ENCODE measurements at places on chromosomes 16 and 17.

- H3K27me3 ChIP-seq: peaks cover 13% of the 10 kb centered on the region
- ATAC-seq: peak; percentile 24
- H3K27ac ChIP-seq: peak within 1 kb of the TSS; percentile 26
- no peaks in the 10 kb centered on the region for H3K36me3 ChIP-seq
- H3K4me1 ChIP-seq: peaks cover 12% of the 10 kb centered on the region
Measured at GRCh38 chr17:78903101-78903779, at the start of gene CEP295NL. CEP295NL (minus strand) TSS chr17:78903201; CDS start chr17:78901828, 1,373 bp downstream.

DNA sequence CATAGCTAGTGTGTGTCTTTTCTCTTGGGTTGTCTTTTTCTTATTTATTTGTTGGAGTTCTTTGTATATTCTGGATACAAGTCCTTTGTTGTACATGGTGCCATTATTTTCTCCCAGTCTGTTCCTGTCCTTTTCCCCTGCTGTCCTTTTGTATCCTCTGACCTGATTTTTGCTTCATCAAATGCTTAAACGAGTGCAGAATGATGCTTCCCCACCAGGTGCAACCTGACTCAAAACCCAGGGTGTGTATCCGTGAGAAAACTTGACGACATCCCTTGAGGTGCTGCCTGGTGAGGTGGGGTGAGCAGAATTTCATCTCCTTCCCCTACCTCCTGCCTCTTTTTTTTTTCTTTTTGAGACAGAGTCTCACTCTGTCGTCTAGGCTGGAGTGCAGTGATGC is 88.6 kb downstream of the NTN1 start:
- no peak overlapping the region for H3K27ac ChIP-seq
- no peaks in the 10 kb centered on the region for H3K36me3 ChIP-seq
- H3K27me3 ChIP-seq: peaks cover 54% of the 10 kb centered on the region
- peaks cover under 1% of the 10 kb centered on the region for H3K4me1 ChIP-seq
- no peak for ATAC-seq
- no peak overlapping the region for H3K4me3 ChIP-seq

DNA sequence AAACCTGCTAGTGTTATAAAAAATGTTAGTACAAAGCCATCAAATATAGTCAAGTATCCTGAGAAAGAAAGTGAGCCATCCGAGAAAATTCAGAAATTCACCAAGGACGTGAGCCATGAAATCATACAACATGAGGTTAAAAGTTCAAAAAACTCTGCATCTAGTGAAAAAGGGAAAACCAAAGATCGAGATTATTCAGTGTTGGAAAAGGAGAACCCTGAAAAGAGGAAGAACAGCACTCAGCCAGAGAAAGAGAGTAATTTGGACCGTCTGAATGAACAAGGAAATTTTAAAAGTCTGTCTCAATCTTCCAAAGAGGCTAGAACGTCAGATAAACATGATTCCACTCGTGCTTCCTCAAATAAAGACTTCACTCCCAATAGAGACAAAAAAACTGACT is 31.7 kb downstream of the RBBP6 start:
- ATAC-seq: no peak
- no peak overlapping the region for H3K27ac ChIP-seq
- H3K4me3 ChIP-seq: no peak overlapping the region
- H3K27me3 ChIP-seq: no peaks in the 10 kb centered on the region
- H3K4me1 ChIP-seq: no peaks in the 10 kb centered on the region

DNA sequence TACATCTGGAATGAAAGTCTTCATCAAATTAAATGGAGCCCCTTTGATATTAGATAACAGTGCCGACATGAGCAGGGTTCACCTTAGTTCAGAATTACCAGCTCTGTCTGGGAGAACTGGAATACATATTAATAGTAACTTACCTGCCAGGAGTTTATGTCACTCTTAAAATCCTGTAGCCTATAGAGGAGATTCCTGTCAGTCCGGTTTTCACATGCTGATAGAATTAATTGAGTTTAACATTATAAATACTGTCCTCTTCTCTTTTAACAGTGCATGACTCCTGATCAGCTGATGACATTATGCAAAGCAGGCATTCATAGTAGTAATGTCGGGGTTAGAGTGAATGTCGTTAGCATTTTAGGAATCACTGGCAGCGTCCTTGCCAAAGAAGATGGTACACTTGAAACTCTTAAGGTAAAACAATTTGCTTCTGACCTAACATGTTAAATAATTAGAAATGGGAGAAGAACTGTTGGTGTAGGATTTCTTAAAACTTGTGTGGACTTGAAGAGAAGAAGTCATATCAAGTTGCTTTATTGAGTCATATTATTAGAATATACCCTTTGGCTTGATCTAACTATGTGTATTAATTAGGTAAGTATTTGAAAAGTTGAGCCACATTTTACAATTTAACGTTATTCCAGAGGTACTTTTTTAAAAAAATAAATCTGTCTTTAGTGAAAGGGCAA is 34.3 kb downstream of the HEATR3 start:
- H3K4me1 ChIP-seq: no peaks in the 10 kb centered on the region
- H3K27ac ChIP-seq: no peak overlapping the region

GRCh38 chr16:14669776-14670175 is 24.3 kb downstream of the PLA2G10 start:
- no peak overlapping the region for H3K4me3 ChIP-seq
- H3K36me3 ChIP-seq: peaks cover 45% of the 10 kb centered on the region
- H3K4me1 ChIP-seq: peaks cover 17% of the 10 kb centered on the region
- H3K27ac ChIP-seq: no peak overlapping the region

DNA sequence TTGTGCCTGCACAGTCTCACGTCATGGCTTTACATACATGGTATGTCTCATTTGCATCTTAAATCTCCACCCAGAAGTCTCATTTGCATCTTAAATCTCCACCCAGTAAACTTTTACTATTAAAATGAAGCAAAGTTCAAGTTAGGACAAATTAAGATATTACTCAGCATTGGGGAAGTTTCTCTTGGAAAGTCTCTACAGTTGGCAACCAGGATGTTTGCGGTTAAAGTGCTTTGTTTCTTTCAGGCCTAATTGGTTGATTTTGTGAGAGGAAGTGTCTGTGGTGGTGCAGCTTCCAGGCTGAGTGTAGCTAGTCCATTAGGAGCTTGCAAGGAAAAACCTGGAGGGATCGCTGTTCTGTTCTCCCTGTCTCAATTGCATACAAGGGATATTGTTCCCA is 1373.3 kb upstream of the GOT2 start:
- no peaks in the 10 kb centered on the region for H3K36me3 ChIP-seq
- H3K27ac ChIP-seq: no peak overlapping the region
- no peak for ATAC-seq
- H3K4me3 ChIP-seq: no peak overlapping the region

DNA sequence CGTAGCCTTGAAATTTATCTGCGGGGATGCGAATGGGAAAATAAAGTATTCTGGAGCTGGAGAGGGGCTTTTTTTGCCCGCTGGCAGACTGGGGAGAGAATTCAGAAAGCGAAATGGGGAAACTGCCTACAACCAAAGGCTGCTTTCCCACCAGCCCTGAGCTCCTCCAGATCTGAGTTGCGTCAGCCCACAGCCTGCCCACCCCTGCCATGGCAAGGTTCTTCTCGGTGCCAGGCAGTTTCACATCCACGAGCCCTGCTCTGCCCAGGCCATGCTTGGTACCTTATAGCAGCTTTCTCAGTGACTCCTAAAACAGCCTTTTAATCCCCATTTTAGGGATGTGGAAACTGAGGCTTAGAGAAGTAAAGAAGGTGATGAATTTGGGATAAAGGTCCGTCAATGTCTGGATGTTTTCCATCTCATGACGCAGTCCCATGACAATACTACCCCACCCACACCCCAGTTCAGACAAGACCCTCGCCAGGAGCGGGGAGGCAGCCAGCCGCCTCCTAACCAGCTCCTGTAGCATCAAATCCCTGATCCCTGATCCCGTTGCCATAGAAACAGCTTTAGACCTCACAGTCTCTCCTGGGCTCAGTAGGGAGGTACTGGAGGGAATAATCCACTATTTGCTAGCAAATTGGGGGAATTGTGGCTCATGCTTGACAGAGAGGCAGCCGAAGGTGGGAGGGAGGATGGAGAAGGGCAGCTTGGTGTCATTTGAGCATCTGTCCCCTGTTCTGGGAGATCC is 113.5 kb downstream of the MGAT5B start:
- H3K36me3 ChIP-seq: peaks cover 6% of the 10 kb centered on the region
- H3K27me3 ChIP-seq: peaks cover 47% of the 10 kb centered on the region
- peaks cover 7% of the 10 kb centered on the region for H3K4me1 ChIP-seq
- no peak overlapping the region for H3K27ac ChIP-seq

- no peak overlapping the region for H3K4me3 ChIP-seq
- H3K36me3 ChIP-seq: no peaks in the 10 kb centered on the region
Measured at GRCh38 chr17:9228408-9229159, 207.3 kb downstream of the NTN1 start.

DNA sequence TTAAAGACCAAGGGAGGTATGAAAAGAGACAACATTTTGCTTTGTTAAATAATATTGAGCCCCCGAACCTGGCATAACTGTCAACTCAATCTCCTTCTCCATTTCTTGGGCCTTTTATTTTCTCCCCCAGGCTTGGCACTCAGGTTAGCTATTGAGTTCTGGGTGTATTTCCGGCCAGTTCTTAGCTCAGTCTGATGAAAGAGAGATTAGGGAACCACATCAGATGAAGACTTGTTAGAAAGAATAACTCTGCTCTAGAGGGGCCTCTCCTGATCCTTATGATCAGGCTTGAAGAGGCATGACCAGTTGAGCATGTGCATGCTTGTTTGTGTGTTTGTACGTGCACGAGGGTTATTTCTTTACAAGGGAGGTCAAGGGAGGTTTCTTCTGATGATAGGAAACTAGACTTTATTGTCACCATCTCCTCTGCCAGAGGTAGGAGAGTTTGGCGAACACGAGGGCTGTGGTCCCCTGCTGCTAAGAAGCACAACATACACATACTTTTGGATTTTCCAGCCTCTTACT is 29.2 kb upstream of the HS3ST2 start:
- no peak overlapping the region for H3K27ac ChIP-seq
- H3K4me1 ChIP-seq: peaks cover 4% of the 10 kb centered on the region
- ATAC-seq: no peak
- no peaks in the 10 kb centered on the region for H3K36me3 ChIP-seq
- no peak overlapping the region for H3K4me3 ChIP-seq
- peaks cover 18% of the 10 kb centered on the region for H3K27me3 ChIP-seq

- H3K4me3 ChIP-seq: no peak overlapping the region
- no peaks in the 10 kb centered on the region for H3K27me3 ChIP-seq
- peaks cover 31% of the 10 kb centered on the region for H3K36me3 ChIP-seq
- ATAC-seq: no peak
- peaks cover 57% of the 10 kb centered on the region for H3K4me1 ChIP-seq
Measured at GRCh38 chr16:28196387-28196987, 15.3 kb downstream of the XPO6 start.

GRCh38 chr16:53892155-53892554 is 188.2 kb downstream of the FTO start:
- no peak overlapping the region for H3K4me3 ChIP-seq
- ATAC-seq: no peak
- H3K27ac ChIP-seq: no peak overlapping the region
- no peaks in the 10 kb centered on the region for H3K27me3 ChIP-seq
- H3K36me3 ChIP-seq: peaks cover 25% of the 10 kb centered on the region

- peak overlapping the region; percentile 67 for H3K4me3 ChIP-seq
- H3K4me1 ChIP-seq: peaks cover 12% of the 10 kb centered on the region
- H3K36me3 ChIP-seq: no peaks in the 10 kb centered on the region
- no peak for ATAC-seq
- peaks cover 8% of the 10 kb centered on the region for H3K27me3 ChIP-seq
Measured at GRCh38 chr17:43918026-43918389, 10.7 kb upstream of the MPP2 start.

DNA sequence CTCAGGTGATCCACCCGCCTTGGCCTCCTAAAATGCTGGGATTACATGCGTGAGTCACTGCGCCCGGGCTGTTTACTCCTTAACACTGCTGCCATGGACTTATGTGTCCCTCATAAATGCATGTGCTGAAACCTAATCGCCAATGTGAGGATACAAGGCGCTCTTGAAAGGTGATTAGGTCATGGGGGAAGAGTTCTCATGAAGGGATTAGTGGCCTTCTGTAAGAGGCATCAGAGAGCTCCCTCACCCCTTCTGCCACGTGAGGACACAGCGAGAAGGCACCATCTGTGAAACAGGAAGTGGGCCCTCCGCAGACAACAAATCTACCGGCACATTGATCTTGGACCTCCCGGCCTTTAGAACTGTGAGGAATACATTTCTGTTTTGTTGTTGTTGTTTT is 19.1 kb downstream of the ITPRIPL2 start:
- H3K4me3 ChIP-seq: peak overlapping the region; percentile 54
- no peaks in the 10 kb centered on the region for H3K27me3 ChIP-seq
- peak overlapping the region; percentile 53 for H3K27ac ChIP-seq
- H3K4me1 ChIP-seq: peaks cover 53% of the 10 kb centered on the region
- peak; percentile 61 for ATAC-seq

- ATAC-seq: no peak
- H3K27me3 ChIP-seq: no peaks in the 10 kb centered on the region
- H3K4me3 ChIP-seq: no peak overlapping the region
Measured at GRCh38 chr17:15031975-15032374, 233.2 kb downstream of the PMP22 start.

DNA sequence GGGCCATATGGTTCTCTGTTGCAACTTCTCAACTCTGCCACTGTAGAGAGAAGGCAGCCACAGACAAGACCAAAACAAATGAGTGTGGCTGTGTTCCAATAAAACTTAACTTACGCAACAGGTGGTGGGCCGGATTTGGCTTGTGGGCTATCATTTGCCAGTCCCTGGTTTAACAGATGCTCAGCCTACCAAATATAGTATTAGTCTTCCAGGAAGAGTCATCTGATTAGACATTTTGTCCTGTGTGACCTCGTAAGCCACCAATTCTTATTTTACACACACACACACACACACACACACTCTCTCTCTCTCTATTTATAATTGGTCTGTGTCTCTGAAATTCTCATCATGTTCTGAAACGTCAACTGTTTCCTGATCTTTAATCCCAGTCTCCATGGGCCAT is 245.9 kb downstream of the XYLT1 start:
- H3K27ac ChIP-seq: no peak overlapping the region
- H3K36me3 ChIP-seq: peaks cover 44% of the 10 kb centered on the region
- no peaks in the 10 kb centered on the region for H3K27me3 ChIP-seq
- H3K4me1 ChIP-seq: peaks cover 27% of the 10 kb centered on the region

GRCh38 chr17:66579556-66579955 is 255.4 kb upstream of the CACNG5 start:
- no peak overlapping the region for H3K27ac ChIP-seq
- no peaks in the 10 kb centered on the region for H3K27me3 ChIP-seq
- no peak for ATAC-seq
- no peaks in the 10 kb centered on the region for H3K36me3 ChIP-seq
- H3K4me1 ChIP-seq: no peaks in the 10 kb centered on the region

DNA sequence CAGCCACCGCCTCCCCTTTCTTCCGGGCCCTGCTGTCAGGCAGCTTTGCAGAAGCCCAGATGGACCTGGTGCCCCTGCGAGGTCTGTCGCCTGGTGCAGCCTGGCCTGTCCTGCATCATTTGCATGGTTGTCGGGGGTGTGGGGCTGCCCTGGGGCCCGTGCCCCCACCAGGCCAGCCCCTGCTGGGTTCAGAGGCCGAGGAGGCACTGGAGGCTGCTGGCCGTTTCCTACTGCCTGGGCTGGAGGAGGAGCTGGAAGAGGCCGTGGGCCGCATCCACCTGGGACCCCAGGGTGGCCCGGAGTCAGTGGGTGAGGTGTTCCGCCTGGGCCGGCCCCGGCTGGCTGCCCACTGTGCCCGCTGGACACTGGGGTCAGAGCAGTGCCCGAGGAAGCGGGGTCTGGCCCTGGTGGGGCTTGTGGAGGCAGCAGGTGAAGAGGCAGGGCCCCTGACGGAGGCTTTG is 5.5 kb upstream of the TGFB1I1 start:
- peaks cover 7% of the 10 kb centered on the region for H3K27me3 ChIP-seq
- H3K27ac ChIP-seq: no peak overlapping the region
- peaks cover 42% of the 10 kb centered on the region for H3K4me1 ChIP-seq
- peaks cover 46% of the 10 kb centered on the region for H3K36me3 ChIP-seq
- H3K4me3 ChIP-seq: no peak overlapping the region

- H3K27me3 ChIP-seq: no peaks in the 10 kb centered on the region
- ATAC-seq: no peak
- no peak overlapping the region for H3K4me3 ChIP-seq
- peak overlapping the region; percentile 95 for H3K27ac ChIP-seq
- H3K4me1 ChIP-seq: peaks cover 48% of the 10 kb centered on the region
Measured at GRCh38 chr17:5585836-5586521, 1.7 kb upstream of the NLRP1 start.

All from stimulated activated memory B cell treated with anti-CD40 and anti-IgM and Interleukin-4, amounts not matched to agents 10 μg/mL and 1 μg/mL and 100 μg/mL, for 72 hours (primary cell).